ENCODE measurements at places on chromosomes 16 and 17.

GRCh38 chr16:86342161-86342834 lies 168.0 kb upstream of the FOXF1 start:
- DNase-seq, result no peak

DNA sequence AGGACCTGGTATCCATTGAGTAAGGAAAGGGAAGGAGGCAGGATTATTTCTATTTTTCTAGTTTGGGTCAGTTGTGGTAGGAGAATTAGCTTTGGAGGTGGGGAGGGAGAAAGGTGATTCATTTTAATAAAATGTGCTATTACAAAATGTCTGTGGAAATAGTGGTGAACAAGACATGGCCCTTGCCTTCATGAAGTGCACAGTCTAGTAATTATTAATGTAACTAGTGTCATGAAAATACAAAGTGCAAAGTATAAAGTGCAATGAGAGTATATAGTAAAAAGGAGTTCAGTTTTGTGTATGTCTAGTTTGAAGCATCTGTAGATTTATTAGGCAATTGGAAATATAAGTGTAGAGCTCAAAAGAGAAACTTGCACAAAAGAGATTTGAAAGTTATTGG lies 11.9 kb downstream of the NFATC3 start:
- no peak for DNase-seq

GRCh38 chr17:54009502-54009901 lies 186.8 kb downstream of the KIF2B start:
- no peak for DNase-seq

- no peak for DNase-seq
Measured at GRCh38 chr16:610513-611381, 20.0 kb upstream of the WFIKKN1 start.

- DNase-seq, result no peak
Measured at GRCh38 chr17:81955058-81955681, 5.8 kb downstream of the NOTUM start.

All from fibroblast of skin of back (primary cell).